Germinal center (tissue), 1 donor: ENCODE measurements at places on chromosomes 5 and 9.

- DNase-seq, result no peak
Observed at GRCh38 chr5:43000111-43000840, 39.8 kb downstream of the ANXA2R start.

- DNase-seq, result no peak
Observed at GRCh38 chr5:10615693-10616092, 51.8 kb downstream of the ANKRD33B start.

DNA sequence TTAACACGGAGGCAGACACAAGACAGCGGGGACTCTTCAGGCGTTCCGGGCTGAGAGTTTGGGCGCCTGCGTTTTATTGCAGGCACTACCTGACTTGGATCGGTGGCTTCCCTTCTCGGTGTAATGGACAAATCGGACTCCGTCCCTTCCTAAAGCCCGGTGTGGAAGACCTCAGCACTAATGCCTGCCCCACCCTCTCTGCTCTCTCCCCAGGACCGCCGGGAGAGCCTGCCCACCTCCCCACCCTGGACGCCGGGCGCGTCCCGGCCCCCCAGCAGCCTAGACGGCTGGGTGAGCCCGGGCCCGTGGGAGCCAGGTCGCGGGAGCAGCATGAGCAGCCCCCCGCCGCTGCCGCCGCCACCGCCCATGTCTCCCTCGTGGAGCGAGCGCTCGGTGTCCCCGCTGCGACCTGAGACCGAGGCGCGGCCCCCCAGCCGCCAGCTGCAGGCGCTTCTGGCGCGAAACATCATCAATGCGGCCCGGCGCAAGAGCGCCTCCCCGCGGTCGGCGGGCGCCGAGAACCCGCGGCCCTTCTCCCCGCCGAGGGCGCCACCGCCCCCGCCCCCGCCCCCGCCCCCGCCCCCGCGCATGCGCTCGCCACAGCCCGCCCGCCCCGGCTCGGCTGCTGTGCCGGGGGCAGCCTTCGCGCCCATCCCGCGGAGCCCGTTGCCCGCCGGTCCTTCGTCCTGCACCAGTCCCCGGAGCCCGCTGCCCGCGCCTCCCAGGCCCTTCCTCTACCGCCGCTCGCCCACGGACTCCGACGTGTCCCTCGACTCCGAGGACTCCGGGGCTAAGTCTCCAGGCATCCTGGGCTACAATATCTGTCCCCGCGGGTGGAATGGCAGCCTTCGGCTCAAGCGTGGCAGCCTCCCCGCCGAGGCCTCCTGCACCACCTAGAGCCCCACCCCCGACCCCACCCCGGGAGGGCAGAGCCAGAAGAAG, 4.6 kb upstream of the MYOZ3 start:
- DNase-seq, result peak; percentile 96

DNA sequence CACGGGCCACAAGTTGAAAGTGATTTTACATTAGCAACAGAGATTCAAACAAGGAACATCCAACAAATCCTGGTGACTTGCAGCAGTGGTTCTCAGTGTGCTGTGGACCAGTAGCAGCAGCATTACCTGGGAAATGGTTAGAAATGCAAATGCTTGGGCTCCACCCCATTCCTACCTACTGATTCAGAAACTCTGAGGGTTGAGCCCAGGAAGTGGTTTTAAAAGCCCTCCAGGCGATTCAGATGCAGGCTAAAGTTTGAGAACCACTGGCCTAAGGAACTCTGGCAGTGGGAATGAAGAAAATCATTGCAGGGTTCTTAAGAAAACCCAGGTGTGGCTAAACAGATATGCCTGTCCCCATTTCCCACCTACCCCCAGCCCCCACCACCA, 398.8 kb downstream of the ENC1 start:
- DNase-seq, result no peak

GRCh38 chr9:126973651-126974529, 59.3 kb downstream of the RALGPS1 start:
- DNase-seq, result no peak

DNA sequence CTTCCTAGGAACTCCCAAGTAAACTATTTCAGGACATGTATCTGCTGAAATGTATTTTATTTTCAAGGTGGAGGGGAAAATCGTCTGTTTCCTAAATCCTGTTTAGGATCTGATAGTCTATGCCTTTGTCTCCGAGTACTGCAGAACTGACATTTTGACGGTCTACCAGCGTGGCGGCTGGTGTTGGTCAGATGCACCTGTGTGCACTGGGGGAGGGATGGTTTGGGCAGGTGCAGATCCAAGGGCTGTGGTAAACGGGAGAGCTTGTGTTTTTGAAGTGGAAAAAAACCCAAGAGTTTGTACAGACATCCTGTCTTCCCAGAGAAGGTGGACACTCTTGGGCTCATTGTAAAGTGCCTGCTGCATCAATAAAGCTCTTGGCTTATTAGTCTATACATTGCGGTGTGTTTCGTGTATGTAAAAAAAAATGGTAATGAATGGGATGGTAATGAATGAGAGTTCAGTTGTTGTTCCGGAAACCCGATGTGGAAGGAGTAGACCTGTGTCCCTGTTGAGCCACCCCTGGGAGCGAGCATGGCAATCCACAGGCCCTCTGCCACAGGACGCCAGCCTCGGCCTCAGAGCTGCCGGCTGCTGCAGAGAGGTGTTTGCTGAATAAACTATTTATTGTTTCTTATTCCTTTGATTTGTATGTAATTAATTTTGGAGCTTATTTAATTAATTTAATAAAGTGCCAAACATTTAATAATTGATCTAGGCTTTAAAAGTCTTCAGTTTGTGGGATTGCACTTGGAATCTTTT, 15.3 kb downstream of the ARPC5L start:
- DNase-seq, result no peak

DNA sequence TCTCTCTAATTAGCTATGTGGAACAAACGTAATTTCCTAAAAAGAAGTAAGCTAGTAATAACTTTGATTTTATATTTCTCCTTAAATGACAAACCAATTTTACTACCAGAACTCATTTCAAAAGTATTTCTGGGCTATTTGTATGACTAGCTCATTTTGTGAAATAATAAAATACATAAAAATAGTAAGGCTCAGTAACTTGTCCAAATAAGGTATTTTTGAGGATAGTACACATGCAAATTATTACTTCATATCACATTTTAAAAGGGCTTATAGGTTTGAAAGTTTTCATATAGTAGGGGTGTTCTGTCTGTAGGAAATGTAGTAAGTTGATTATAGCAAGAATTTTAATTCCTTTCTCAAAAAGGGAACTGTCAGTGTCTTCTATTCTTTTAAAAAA, 26.5 kb downstream of the C9orf85 start:
- DNase-seq, result no peak

DNA sequence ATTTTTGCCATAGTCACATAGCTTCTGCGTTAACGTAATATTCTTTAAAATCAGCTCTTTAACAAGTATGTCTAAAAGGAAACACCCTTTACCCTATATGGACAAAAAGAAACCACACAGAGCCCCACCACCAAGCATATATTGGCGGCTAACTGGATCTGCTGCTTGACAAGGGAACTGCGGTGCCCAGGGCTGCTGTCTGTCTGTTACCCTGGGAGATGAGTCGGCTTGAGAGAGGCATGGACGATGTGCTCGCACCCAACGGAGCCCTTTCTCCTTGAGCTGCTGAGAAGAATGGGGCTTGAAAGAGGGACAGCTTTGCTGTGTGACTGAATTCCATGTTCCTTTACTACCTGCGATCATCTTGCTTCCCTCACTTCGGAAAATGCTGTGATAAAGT, 158.6 kb upstream of the SHB start:
- DNase-seq, result no peak

- no peak for DNase-seq
Observed at GRCh38 chr5:107616213-107616612, 54.5 kb downstream of the EFNA5 start.

GRCh38 chr5:4941957-4942830, 197.9 kb upstream of the ADAMTS16 start:
- peak; percentile 43 for DNase-seq

- DNase-seq, result no peak
Observed at GRCh38 chr5:120162321-120162720, 301.8 kb upstream of the PRR16 start.

GRCh38 chr5:135304352-135305221, 94.4 kb downstream of the MACROH2A1 start:
- no peak for DNase-seq

GRCh38 chr9:76542360-76542759, 83.4 kb downstream of the GCNT1 start:
- no peak for DNase-seq

DNA sequence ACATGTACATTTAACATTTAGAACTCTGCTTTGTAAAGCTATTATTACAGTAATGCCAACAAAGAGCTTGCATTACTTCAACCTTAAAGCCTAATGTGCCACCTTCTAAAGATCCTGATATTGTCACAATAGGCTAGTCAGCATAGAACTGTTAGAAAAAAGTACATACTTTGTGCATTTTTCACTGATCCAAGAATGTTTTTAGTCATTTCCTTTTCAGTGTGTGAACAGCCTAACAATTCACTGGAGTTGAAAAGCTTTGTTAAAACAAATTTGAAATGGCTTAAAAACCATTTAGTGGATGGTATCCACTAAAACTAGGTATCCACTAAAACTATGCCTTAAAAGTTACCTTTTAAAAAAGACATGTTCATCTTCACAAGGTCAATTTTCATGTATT, 4.5 kb downstream of the RPS6 start:
- DNase-seq, result no peak

- DNase-seq, result no peak
Observed at GRCh38 chr5:136014049-136015002, 14.5 kb upstream of the TGFBI start.

DNA sequence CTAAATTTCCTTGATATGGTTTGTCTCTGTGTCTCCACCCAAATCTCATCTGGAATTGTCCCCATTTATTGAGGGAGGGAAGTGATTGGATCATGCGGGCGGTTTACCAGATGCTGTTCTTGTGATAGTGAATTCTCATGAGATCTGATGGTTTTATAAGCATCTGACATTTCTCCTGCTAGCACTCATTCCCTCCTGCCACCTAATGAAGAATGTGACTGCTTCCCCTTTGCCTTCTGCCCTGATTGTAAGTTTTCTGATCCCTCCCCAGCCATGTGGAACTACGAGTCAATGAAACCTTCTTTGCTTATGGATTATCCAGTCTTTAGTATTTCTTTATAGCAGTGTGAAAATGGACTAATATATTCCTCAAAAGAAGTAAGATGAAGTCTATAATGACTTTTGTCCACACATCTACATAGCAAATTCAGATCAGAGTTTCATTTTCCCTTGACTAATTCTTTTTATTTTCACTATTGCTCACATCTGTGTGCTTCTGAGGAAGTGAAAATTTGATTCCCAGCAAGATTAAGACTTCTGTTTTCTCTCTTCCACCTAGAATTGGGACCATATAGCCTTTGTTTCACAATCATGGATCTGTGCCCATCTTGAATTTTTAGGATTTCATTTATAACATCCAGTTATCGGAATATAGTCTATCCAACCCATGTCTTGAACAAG, 393.5 kb downstream of the DMAC1 start:
- no peak for DNase-seq

GRCh38 chr5:154369682-154370081, 76.1 kb upstream of the SAP30L start:
- DNase-seq, result no peak

DNA sequence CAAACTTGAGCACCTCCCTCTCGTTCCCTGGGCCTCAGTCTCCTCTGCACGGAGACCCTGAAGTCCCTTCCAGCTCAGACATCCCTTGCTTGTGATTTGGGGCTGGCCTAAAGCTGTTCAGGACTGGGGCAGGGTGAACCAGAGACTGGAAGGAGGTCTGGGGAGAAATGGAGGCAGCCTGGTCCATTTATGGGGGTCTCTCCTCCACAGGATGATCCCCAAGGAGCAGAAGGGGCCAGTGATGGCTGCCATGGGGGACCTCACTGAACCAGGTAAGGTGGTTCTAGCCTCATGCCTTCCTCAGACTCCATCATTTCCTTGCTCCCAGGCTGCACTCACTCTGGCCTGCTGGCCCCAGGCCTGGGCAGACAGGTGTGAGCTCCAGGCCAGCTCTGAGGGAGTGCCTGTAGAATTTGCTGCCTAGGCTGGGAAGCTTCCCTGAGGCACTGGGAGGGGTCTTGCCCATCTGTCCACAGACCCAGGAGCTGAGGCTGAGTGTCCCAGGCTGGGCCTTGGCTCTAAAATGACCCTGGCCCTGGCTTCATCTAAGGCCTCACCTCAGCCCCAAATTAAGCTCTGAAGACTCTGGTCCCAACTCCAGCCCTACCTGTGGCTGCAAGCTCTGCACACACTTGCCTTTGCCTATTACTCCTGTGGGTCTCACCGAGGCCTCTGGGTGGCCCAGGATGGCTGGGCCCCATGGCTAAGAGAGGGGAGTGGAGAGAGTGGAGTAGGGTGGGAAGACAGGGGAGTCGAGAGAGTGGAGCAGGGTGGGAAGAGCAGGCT, 1.9 kb downstream of the MYOZ3 start:
- DNase-seq, result no peak

DNA sequence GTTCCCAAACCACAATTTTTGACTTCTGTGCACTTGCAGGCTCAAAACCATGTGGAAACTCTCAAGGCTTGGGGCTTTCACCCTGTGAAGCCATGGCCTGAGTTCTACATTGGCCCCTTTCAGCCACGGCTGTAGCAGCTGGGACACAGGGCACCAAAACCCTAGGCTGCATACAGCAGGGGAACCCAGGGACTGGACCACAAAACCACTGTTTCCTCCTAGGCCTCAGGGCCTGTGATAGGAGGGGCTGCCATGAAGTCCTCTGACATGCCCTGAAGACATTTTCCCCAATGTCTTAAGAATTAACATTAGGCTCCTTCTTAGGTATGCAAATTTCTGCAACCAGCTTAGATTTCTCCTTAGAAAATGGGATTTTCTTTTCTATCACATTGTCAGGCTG, 312.1 kb upstream of the TUSC1 start:
- no peak for DNase-seq

- no peak for DNase-seq
Observed at GRCh38 chr5:8685704-8686103, 816.8 kb downstream of the MTRR start.

- DNase-seq, result no peak
Observed at GRCh38 chr5:78638973-78639669, 9.5 kb downstream of the LHFPL2 start.

- no peak for DNase-seq
Observed at GRCh38 chr9:84141741-84142370, 161.3 kb downstream of the RMI1 start.

GRCh38 chr5:82405161-82405560, 127.0 kb upstream of the RPS23 start:
- DNase-seq, result no peak

- DNase-seq, result no peak
Observed at GRCh38 chr9:87682085-87682484, 43.8 kb upstream of the CTSL start.

DNA sequence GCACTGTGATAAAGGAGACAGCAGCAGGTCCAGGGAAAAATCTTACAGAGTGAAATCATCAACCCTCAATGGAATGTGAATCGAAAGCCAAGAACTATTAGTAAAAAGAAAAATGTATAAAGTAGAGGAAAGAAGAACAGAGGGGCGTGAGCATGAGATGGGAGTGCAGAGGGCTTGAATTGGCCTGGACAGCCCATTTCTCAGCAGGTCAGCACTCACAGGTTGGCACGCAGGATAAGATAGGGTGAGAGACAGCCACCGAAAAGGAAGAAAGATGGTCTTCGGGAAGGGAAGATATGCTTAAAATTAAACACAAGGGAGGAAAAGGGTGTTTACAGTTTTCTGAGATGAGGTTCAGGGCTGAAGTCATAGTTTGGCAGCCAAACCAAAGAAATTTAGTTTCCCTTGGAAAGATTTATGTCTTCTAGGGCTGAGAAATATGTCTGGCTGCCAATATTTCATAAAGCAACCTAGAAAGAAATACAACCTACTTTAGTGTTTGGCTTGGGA, 524.7 kb downstream of the SPATA31D1 start:
- no peak for DNase-seq
